Stimulated activated CD8-positive, alpha-beta memory T cell treated with anti-CD3 and anti-CD28 coated beads, Interleukin-15, amount 100 ng/mL, for 4 hours (primary cell): ENCODE measurements at places on chromosomes 16 and 17.

GRCh38 chr16:55479430-55480140, 587 bp downstream of the MMP2 start:
- DNase-seq: no peak

DNA sequence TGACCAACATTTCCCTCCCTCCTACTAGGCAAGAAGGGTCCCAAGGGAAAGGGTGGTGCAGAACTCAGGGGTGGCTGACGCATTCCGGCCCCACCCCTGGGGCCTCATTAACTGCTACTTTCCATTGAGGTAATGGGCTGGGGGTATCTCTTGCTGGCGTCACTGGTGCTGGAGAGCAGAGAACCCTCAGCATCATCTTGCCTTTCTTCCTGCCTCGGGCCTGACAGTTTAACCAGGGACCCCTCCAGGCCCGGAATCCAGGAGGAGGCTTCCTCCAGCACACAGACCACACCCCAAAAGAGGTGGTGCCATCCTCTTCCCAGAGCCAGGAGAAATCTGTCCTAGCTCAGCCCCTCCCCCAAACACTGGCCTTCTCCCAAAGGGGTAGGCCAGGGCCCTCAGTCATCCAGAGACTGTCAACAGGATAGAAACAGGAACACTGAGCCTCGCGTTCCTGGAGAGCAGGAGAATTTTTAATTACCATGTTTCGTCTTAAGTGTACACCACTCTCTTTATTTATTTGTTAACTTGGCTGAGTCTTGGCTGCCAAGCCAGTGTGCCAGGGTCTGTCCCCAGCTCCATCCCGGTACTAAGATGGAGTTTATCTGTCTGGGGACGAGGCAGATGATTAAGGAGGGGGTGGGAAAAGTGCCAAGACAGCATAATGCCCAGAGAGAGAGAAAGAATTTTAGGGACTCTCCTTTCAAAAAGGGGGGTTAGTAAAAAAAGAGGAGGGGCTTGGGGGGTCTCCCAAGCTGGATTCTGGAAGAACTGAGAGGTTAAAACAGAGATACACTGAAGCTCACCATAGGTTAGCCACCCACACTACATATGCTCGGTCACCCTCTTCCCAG, 5.1 kb downstream of the ETV4 start:
- DNase-seq: no peak

DNA sequence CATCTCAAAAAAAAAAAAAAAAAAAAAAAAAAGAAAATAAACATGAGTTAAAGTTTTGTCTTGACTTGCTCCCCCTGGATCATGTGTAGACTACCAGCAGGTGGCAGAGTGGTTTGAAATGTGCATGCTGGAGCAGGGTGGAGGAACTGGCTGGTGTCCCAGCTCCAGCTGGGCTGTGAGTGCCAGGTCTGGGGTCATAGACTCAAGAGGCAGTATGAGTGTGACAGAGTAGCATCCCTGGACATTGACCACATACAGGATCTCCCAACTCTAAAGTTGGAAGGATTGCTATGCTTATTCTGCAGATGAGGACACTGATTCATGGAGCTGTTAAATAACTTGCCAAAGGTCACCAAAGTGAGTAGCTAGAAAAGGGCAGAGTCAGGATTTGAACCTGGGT, 198.0 kb upstream of the MPHOSPH6 start:
- no peak for DNase-seq

DNA sequence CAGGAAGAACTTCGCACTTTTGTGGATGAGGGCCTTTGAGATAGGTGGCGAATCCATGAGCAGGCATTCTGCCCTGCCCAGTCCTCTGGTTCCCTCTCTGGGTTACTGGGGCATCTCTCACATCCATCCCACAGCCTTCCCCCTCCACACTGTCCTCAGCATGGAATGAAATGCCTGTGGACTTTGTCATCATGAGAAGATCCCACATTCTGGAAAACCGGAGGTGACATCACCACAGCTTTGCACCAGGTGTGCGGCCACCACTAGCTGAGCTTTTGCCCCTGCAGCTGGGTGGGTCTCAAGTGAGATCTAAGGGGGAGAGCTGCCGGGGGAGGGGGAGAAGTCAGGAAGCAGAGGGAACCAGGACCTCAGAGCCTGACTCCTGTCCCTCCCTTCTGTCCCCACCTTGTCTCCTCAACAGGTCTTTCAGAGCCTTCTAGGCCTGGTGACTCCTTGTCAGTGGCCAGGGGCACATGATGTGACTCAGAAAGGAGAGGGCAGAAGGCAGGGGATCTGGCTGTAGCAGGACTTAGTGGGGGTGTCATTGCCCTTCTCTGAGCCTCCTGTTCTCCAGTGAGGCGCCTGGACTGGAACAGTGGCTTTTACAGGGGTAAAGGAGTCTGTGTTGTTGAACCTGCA, 40.0 kb upstream of the DLX4 start:
- no peak for DNase-seq

DNA sequence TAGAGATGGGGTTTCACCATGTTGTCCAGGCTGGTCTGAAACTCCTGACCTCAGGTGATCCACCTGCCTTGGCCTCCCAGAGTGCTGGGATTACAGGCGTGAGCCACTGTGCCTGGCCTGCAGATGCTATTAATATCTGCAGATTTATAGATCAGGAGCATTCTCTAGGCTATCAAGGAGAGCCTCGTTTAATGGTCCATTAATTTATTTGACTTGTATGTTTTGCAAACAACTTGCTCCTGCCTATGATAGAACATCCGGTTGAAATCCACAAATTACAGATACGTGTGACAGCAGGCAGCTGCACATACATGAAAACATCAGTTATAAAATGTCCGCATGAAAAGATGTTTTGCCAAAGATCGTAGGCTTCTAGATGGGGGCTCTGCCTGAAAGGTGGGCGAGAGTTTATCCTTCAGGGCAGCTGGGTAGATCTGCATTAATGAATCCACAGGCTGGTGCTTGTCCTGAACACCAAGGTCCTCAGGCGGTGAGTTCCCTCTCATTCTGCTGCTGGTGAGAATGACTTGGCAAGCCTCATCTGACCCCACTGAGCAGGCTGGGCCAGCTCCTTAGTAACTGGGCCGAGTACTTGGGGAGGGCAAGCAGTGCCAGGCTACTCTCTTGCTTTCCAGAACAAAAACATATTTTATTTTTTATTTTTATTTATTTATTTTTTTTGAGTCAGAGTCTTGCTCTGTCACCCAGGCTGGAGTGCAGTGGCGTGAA, 37.1 kb upstream of the MGAT5B start:
- DNase-seq: no peak
